ENCODE measurements at places on chromosomes 4 and X.

DNA sequence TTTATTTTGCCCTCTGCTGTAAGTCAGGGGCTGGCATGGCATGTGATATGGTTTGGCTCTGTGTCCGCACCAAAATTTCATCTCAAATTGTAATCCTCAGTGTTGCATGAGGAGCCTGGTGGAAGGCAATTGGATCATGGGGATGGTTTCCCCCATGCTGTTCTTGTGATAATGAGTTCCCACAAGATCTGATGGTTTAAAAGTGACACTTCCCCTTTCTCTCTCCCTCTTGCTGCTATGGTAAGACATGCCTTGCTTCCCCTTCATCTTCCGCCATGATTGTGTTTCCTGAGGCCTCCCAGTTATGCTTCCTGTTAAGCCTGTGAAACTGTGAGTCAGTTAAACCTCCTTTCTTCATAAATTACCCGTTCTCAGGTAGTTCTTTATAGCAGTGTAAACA lies 72.0 kb upstream of the MSX1 start:
- DNase-seq, result no peak

- DNase-seq, result peak; percentile 26
Measured at GRCh38 chrX:15686818-15687685, 22.4 kb upstream of the CLTRN start.

DNA sequence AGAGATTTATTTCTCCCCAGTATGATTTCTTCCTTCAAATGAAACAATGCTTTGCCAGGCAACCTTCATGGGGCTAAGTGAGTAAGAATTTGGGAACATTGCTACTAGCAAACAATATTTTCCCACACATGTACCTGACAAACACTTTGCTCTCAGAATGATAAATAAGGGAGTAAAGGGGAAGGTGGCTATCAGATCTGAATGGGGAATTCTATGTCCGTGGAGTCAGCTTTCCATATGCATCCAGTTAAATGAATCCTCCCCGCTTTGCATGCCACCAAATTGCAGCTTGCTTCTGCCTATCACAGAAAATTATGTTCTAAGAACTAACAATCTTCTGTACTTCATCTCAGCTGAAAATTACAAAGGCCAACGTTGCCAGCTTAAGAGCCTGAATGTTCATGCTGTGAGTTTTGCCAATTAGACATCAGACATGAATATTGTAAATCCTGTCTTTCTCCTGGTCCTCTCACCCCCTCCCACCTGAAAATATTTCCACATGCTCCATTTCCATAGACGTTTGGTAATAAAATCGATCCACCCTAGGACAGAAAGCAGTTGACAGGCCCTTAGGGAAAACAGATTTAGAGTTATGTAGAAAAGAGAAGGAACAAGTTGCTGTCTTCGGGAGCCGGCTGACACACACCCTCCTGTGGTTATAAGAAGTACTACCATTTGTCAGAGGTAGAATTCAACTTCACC lies 6.3 kb downstream of the MEPE start:
- no peak for DNase-seq

DNA sequence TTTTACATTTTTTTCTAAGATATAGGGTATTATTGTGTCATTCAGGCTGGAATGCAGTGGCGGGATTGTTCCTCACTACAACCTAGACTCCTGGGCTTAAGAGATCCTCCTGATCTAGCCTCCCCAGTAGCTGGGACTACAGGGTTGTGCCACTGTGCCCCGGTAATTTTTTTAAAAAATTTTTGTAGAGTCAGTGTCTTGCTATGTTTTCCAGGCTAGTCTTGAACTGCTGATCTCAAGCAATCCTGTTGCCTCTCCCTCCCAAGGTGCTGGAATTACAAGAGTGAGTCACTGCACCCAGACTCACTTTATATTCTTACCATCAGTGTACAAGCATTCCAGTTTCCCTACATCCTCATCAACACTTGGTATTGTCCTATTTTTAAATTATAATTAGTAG lies 156.4 kb upstream of the GYPA start:
- DNase-seq, result no peak
